ENCODE measurements at places on chromosomes 13 and 19.

GRCh38 chr13:53151336-53152056 is 122.9 kb downstream of the OLFM4 start:
- no peak for DNase-seq

- DNase-seq, result no peak
Measured at GRCh38 chr13:33257841-33258807, 27.4 kb downstream of the STARD13 start.

DNA sequence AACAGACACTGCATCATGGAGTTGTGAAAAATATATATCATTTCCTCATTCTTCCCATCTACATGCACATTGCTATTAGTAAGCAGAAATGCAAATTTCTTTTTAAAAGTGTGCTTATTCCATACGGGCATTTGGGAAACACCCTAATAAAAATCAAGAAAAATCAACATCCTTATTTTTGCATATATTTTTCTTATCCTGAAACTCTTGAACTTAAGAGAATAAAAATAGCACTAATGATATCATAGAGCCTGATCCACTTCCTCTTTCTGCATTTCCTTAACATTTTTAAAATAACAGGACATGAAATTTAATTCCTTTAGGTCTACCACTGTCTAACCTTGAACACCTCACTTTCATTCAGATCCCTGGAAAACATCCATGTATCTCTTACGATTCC is 123.3 kb downstream of the VWA8 start:
- DNase-seq, result no peak

GRCh38 chr13:113884821-113885220 is 20.9 kb upstream of the GAS6 start:
- no peak for DNase-seq

GRCh38 chr19:42309686-42310085 is 3.4 kb upstream of the TMEM145 start:
- DNase-seq, result no peak

DNA sequence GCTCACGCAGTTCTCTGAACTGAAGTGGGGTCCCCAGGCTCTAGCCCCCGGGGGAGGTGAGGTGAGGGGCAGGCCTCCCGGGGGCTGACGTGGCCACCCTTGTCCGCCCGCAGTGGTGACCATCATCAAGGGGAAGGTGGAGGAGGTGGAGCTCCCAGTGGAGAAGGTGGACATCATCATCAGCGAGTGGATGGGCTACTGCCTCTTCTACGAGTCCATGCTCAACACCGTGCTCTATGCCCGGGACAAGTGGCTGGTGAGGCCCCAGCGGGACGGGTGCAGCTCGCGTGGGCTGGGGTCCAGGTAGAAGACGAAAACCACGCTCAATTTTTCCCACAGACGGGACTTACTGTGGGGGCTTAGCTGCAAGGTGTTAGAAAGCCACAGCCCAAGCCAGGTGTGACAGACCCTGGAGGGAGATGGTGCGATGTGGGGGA is 5.6 kb upstream of the ADM5 start:
- DNase-seq, result no peak

GRCh38 chr19:39434123-39435076 is 1.3 kb downstream of the RPS16 start:
- no peak for DNase-seq

DNA sequence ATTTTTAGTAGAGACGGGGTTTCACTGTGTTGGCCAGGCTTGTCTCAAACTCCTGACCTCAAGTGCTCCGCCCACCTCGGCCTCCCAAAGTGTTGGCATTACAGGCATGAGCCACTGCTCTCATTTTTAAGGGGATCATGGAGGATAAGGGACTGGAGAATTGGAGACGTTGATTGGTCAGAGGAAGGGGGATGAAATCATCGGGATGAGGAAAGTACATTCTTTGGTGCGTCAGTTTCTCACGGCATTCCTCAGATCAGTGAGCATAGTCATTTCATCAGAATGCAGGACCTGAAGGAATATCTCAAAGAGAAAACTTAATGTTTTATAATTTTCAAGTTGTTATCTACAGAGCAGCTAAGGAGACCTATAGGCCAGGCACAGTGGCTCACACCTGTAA is 14.0 kb downstream of the ZNF114 start:
- no peak for DNase-seq

DNA sequence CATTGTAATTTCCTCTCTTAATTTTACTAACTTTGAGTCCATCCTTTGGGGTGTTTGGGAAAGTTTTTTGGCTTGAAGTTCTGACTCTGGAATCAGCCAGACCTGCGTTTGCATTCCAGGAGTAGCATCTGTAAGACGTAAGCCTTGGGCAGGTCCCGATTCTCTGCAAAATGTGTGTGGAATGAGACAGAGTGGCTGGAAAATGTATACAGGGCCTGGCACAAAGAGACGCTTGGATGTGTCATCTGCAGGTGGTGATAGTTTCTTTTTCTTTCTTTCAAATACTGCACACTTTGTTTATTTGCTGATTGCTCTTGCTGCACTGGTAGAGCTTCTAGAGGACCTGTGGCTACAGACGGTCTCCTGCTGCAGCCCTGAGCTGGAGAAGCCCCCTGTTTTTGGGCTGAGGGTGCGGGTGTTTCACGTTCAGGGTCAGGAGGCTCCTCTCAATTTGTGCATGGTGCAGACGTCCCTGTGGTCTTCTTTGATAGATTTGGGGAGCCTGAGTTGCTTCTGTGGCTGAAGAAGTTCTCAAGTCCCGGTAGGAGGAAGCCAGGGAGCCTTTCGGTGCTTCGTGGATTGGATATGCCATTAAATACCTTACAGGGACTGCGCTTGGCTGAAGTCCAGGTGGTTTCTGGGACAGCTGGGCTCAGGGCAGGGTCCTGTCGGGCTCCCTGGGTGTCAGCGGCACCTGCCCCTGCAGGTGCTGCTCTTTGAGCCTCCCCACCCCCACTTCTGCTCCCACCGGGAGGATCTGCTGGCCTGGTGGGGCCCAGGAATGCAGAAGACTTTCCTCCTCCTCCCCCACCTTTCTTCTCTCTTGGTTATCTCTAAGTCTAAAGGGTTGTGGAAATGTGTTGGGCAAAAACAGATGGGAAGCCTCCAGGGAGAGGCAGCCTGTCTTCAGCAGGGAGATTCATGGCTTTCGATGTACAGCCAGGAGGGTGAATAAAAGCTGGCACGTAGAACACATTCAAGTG is 44.0 kb upstream of the GAS6 start:
- DNase-seq, result no peak

GRCh38 chr13:79389026-79389425 is 17.0 kb downstream of the RBM26 start:
- DNase-seq, result no peak

- no peak for DNase-seq
Measured at GRCh38 chr19:12648088-12648487, 18.5 kb downstream of the MAN2B1 start.

DNA sequence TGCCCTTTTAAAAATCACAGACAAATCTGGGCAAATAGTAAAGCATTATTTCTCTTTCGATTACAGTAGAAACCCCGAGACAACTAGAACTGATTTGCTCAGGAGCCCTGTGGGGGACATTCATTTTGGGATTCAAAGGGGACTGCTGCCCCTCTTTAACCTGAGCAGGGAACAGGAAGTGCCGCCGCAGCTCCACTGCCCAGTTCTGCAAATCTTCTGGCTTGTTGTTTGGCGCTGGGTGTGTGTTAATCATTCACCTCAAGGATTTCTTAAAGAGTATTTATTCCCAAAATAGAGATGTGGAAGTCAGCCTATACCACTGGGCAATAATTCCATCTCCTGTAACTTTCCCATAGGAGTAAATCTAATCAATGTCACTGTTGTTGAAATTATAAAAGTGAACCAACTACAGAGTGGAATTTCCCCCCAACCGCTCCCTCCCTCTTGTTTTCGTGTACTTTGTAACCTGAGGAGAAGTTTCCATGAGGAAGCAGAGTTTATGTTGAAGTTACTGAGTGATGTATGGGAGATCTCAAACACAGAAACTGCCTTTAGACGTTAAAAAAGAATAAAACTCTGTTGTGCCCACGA is 515.8 kb downstream of the KLF12 start:
- DNase-seq, result no peak

- no peak for DNase-seq
Measured at GRCh38 chr19:6030214-6030507, 52.2 kb upstream of the RANBP3 start.

DNA sequence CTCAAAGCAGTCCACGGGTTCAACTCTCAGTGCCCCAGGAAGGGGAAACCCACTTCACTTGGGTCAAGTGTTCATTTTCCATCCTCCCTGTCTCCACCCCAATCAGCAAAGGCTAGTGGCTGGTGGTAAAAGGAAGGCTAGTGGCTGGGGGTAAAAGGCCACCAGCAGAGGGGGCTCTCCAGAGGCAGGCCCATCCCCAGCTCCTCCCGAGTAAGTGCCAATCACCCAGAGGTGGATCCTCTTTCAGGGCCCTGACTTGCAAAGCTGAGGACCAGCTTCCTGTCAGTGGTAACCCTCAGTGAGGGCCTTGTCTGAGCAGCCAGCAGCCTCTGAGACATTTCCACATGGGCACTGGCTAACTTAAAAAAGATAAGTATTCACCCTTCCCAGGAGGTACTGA is 22.0 kb upstream of the TPT1 start:
- no peak for DNase-seq

DNA sequence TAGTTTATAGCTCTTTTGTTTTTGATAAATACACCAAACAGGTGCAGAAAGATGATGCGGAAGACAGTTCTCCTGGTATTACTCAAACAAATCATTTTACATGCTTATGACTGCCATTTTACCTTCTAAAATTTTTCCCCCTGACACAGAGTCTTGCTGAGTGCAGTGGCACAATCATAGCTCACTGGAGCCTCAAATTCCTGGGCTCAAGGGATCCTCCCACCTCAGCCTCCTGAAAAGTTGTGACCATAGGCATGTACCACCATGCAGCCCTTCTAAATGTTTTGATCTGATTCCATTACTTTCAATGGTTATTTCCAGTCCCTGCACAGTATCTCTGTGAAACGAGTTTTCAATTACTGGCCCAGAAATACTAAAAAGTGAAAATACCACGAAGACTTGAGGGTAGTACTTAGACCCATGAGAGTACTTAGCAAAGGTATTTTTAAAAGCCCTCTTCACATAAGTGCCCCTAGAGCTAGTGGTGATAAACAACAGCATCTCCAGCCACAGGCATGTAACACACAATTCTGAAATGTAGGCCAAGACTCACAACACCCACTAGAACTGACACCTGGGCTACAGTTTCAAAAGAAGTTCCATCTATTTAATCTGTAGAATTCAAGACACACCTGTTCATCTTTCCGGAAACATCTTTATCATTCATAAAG is 11.3 kb downstream of the HSPH1 start:
- DNase-seq, result no peak

- DNase-seq, result no peak
Measured at GRCh38 chr19:56840451-56841192, at the start of the genes PEG3 and ZIM2. Gene PEG3 (minus strand): TSS chr19:56840726. CDS start chr19:56824655, 16,071 bp downstream. Gene ZIM2 (minus strand): TSS chr19:56840726. CDS start chr19:56824277, 16,449 bp downstream.

- no peak for DNase-seq
Measured at GRCh38 chr19:1725100-1726064, 27.9 kb upstream of the ONECUT3 start.

DNA sequence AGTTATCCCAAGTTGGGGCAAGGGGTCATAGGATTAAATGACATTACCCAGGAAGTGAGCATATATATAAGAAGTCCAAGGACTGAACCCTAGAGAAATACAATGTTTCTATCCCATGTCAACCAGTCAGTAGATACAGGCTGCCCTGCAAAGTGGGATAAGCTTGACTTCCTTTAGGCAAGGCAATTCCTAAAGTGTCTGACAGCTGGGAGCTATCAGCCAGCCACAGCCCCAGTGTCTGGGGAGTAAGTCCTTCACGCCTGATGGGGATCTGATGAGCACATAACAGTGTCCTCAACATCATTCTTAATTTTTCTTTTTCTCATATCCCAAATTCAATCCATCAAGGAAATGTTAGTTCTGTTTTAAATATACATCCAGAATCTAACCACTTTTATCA is 54.1 kb downstream of the DNAJC15 start:
- DNase-seq, result no peak

DNA sequence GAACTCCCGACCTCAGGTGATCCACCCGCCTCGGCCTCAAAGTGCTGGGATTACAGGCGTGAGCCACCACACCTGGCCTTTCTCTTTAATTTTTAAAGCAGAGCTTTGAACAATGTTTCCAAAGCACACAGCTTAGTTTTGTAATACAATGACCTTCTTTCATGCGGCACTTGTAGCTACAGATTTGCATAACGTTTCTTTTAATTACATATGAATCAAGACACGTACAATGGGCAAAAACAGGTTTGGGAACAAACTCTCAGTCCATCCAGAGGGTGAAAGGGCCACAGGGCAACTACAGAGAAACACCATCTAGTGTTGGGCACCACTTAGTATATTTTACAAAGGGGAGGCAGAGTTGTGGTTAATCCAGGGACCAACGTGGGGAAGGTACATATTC is 19.0 kb upstream of the S1PR4 start:
- no peak for DNase-seq

- no peak for DNase-seq
Measured at GRCh38 chr13:54536112-54536511, 1507.5 kb downstream of the OLFM4 start.

DNA sequence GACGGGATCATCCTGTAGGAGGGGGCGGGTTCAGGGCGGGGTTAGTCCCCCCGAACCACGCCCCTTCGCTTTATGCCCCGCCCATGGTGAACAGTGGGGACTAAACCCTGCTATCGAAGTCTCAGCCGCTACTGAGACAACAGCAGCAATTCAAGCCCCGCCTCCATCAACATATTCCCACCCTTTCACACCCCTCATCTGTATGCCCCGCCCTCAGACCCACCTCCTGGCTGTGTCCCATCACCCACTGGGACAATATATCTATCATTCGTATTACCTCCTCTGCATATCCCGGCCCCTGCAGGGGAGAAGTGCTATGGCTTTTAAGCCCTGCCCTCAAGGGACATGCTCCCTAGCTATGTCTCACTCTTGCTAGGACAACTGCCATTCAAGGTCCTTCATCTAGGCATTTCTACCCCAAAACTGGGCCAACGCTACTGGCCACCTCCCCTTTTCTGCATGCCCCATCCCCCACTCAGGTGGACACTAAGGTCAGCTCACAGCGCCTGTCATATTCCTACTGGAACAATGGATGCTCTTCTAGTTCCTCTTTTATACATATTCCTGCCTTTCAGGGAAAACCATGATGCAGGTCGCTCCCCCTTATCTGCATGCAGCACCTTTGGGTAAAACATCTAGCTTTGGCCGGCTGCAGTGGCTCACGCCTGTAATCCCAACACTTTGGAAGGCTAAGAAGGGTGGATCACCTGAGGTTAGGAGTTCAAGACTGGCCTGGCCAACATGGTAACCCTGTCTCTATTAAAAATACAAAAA is 11.9 kb downstream of the LRFN1 start:
- no peak for DNase-seq
